ENCODE measurements at places on chromosomes 5 and 9.

DNA sequence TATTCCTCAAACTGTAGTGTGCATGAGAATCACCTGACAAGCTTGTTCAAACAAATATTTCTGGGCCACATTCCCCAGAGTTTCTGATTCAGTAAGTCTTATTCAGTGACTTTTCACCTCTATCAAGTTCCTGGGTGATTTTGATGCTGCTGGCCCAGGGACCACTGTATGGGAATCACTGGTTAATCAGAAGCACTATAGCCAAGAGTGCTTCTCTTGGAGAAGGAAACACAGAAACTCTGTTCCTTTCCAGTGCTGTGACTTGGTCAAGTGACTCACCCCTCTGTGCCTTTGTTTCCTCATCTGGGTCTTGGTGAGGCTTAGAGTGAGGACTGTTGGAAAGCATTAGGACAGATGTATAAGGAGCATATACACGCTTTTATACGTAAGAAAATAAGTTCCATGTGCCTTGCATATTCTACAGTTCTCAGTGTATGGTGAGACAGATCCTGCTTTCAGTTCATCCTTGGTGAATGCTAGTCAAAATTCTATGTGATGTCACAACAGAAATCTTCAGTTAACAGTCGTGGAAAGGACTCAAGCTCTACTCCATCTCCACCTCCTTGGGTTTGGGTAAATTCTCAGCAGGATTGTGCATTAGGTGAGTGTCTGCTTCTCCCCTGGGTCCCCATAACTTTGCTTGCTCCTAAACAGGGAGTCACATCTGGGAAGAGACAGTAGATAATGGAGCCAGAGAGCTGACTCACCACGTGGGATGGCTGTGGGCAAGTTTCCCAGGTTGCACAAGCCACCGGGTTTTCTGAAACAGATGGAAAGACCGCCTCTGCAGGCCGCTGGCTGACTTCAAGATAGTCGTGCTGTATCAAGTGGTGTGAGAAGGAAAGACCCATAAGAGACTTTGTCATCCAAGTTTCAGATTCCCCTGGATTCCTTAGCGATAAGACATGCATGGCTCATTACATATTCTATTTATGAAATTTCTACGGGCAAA, 117.0 kb downstream of the NXNL2 start:
- DNase-seq: no peak

DNA sequence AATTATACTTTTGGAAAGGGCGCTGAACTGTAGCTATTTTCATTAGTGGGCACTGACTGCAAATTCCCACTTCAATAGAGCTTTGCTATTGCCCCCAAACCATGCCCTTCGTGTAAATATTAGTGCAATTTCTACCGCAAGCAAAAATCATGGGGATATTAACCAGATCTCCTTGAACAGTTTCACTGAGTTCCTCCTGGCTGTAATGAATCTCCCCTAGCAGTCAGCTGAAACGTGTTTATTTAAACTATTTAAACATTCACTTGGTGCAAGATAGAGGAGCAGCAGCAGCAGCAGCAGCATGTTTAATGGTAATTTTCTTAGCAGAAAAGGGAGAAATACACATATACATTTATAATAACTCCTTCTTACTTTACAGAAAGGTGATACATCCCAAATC, 54.4 kb downstream of the ARRDC3 start:
- no peak for DNase-seq

DNA sequence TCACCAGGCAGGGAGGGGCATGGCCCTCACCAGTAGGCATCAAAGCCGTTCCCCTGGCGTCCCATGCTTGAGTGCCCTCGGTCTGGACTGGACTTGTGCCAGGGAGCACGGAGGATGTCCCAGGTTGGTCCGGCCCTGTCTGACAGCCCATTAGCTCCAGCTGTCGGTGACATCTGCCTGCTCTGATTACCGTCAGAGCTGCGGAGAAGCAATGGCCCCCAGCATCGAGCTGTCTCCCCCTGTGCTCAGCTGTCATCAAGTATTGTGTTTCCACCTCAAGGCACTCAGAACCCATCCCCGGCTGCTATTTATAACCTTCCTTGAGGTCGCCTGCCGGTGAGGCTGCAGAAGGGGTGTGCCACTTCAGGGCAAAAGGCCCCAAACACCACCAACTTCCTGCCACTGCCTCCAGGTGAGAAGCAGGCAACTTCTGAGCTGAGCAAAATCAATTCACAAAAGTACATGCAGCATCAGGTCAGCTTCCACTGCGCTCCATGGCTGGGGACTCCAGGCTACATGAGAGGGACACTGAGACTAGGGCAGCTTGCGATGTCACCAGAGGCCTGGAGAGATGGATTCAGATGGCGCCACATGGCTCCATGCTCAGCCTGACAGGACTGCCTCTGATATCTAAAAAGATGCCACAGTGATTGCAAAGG, 142.7 kb downstream of the C5orf15 start:
- peak; percentile 26 for DNase-seq

- DNase-seq: no peak
These were observed 457.6 kb downstream of the SLCO4C1 start for GRCh38 chr5:101838435-101838834.

- DNase-seq: no peak
These were observed 138.6 kb upstream of the TSLP start for GRCh38 chr5:110932755-110933488.

- no peak for DNase-seq
These were observed 118.1 kb downstream of the DPYSL3 start for GRCh38 chr5:147391781-147392180.

- DNase-seq: no peak
These were observed 84.9 kb downstream of the GDNF start for GRCh38 chr5:37754976-37755375.

All from NCI-H1105 treated with DMSO at 0.1 percent for 48 hours (cell line).